ENCODE measurements at places on chromosomes 6 and 20.

DNA sequence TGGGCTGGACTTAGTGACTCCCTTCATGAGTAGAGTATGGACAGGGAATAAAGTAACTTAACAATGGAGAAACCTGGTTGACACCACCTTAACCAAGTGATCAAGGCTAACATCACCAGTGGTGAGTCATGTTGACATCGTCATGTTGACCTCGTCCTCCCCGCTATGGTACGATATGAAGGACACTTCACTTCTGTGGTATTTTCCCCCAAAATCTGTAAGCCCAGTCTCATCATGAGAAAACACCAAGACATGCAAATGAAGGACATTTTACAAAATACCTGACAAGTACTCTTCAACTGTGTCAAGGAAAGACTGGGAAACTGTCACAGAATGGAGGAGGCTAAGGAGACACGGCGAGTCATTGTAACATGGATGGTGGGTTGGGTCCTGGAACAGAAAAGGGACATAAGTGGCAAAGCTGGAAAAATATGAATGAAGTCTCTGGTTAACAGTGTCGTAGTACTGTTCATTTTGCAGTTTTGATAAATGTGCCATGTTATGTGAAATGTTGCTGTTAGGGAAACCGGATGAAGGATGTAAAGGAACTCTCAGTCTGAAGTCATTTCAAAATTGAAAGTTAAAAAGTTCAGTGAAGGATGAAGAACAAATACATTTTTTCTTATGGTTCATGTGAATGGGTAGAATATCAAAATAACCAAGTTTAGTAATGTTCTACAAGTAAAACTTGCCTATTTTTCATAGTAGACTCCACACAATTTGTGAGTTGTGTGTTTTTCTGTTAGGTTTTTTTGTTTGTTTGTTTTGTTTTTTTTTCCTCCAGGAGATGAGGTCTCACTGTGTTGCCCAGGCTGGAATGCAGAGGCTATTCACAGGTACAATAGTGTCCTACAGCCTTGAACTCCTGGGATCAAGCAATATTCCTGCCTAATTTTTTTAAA, 247.5 kb downstream of the TMEM242 start:
- DNase-seq: no peak

DNA sequence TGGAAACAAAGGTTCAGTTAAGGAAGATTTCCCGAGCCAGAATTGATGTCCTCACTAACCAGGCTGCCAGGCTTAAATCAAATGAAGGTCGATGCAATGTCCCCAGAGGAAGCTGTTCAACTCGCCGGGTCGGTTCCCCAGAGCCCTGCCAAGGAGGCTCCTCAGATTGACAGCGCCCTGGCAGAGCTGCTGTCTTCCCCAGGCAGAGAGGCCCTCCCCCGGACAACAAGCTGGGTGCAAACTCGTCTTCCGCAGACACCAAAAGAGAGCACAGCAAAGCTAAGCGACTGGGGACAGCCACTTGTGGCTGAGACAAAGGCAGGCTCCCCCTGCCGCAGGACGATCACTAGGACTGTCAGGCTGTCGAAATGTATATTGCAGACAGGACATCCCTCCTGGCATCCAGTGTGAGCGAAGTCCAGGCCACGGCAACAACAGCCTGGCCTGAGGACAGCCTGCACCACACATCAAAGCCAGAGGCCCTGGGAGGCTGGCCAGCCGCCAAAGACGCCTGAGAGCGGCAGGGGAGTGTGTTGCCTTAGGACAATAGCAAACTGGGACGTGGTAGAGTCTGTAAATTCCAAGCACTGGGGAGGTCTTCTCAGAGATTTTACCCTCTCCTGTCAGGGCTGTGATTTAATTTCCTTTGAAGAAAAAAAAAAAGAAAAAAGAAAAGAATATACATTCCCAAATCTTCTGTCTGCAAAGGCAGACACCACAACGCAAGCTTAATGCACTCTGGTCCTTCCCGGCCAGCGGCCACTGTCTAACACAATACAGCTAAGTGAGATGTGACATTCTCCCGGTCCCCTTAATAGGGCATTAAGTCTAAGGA, 99.1 kb downstream of the HIVEP2 start:
- peak; percentile 36 for DNase-seq

GRCh38 chr6:108715832-108716231, 132.4 kb upstream of the ARMC2 start:
- DNase-seq: no peak

- DNase-seq: no peak
Measured at GRCh38 chr20:49982072-49982345, 771 bp upstream of the SNAI1 start.

GRCh38 chr6:41446907-41447545, 99.2 kb upstream of the FOXP4 start:
- DNase-seq: no peak

GRCh38 chr6:74755778-74756177, 450.1 kb downstream of the COL12A1 start:
- no peak for DNase-seq

GRCh38 chr6:80148220-80148619, 41.7 kb downstream of the BCKDHB start:
- DNase-seq: no peak

- DNase-seq: no peak
Measured at GRCh38 chr6:32213649-32214048, 10.2 kb downstream of the NOTCH4 start.

DNA sequence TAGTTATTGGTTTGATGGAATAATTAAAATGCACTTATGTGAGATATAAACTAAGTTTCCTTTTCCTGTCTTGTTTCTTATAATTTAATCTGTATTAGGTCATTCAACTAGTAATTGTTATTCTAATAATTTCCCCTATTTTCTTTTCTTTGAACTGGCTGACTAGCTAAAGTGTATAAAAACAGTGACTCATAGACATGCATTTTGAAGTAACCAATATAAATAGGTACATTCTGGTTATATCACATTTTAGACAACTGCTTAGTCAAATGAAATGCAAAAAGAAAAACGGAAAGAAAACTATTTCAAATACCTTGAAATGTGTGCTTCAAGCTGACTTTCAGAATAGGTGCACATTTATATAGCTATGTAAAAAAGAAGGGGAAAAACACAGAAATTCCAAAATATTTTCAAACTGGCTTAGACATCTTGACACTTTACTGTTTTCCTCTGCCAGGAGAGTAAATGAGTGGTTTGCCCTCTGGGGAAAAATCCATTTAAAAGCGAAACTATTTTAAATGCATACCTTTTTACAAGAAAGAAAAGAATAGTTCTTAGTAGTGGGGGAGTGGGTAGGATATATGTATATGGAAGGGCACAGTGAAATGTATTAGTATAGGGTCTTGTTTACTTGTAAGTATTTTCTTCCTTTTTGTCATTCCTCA, 28.3 kb downstream of the KCNQ5 start:
- DNase-seq: no peak

DNA sequence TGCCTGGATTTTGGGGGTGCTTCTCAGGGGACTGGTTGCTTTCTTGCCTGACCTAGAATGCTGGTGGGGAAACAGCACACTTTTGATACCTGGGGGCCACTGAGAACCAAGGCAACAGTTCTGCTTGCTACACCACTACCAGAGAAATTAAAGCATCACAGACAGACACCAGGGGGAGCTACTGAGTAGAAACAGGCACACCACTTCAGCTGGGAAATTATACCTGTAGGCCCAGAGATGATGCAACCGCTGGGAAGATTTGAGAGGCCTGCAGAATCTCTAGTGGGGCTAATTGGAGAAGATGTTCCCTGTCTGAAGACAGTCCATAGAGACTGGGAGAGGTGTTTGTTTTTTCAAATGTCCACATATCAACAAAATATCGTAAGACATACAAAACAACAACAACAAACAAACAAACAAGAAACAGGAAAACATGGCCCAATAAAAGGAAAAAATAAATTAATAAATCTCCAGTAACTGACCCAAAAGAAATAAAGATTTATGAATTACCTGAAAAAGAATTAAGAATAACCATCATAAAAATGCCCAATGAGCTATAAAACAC, 129.4 kb upstream of the RIN2 start:
- peak; percentile 53 for DNase-seq

DNA sequence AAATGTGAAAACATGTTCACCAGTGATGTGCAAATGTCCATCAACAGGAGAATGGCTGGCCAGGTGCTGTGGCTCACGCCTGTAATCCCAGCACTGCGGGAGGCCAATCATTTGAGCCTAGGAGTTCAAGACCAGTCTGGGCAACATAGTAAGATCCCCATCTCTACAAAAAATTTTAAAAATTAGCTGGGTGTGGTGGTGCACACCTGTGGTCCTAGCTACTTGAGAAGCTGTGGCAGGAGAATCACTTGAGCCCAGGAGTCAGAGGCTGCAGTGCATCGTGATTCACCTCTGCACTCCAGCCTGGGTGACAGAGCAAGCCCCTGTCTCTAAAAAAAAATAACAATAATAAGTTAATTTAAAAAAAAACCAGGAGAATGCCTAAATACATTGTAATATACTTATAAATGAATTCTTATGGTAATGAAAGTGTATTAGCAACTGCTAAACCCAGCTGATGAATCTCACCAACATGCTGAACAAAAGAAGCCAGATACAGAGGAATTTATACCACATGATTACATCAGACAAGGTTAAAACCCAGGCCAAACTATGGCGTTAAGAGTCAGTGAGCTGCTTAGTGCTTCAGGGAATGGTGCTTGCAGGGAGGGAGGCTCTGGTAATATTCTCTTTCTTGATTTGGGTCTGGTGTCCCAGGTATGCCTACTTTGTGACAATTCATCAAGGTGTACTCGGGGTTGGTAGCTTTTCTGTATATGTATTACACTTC, 36.4 kb downstream of the RPP40 start:
- DNase-seq: no peak

DNA sequence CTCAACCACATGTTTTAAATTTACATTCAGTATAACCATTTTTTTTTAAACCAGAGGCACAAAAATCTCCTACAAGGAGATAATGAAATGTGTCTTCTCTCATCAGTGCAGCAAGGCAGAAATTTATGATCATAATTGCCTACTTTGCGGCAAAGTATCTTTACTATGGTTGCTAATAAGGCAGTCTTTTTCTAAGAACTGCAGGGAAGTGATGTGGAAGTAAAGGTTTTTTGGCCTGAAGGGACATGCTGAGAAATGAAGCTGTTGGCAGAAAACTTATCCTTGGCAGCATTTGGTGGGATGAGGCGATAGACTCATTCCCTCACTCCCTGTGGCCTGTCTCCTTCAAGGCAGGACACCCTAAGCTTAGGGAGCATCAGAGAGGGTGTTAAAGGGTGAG, 48.7 kb downstream of the SCGN start:
- DNase-seq: no peak

- DNase-seq: no peak
Measured at GRCh38 chr6:157224178-157224950, 99.0 kb downstream of the TMEM242 start.

DNA sequence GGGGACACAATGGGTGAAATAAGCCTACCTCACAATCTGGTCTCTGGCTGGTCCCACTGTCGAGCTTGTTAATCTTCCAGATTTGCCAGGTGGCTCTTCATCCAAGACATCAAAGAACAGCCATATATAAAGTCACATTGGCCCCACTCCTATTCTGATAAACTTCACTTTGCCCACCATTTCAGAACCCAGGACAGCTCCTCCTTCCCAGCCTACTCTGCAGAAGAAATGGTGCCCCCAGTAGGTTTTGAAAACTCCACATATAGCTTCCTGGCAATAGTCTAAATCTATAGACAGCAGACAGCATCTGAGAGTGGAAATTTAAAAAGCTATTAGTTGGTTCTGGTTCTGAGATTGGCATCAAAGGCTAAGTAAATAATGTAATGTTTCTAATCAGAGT, 143.1 kb upstream of the PCSK2 start:
- DNase-seq: peak; percentile 38

DNA sequence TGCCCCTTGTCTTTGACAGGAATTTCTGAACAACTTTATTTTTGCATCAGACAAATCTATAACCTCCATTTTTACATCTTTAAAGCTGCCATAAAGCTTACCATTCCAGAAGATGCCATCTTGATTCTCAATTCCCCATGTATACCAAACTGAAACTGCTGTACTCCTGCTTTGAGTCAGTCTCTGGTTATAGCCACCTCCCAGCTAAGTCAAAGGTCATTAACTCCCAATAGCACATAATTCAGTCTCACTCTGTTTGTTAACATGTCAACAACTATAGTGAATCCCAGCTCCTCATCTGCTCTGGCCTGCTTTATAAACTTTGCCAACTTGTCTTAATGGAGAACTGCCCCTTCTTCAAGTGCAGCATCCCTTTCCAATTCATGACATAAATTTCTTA, 343.6 kb downstream of the FRK start:
- no peak for DNase-seq

DNA sequence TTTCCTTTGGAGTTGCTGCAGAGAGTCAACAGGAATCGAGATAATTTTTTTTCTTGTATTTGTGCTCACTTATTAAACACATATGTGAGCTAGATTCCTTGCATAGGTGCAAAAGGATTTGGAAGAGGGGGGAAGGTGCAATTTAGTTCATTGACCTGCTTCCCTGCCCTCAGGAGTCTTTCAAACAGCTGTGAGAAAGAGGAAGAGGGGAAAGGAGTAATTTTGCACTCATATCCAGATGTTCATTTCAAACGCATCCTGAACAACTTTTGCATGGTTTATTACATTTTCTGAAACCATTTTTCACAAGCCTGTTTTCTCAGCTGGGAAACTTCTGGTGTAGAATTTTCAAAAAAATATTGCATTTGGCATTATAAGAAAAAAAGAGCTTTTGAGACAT, 795.0 kb downstream of the MAFB start:
- DNase-seq: no peak

- DNase-seq: no peak
Measured at GRCh38 chr20:46984405-46984804, 89.8 kb downstream of the EYA2 start.

DNA sequence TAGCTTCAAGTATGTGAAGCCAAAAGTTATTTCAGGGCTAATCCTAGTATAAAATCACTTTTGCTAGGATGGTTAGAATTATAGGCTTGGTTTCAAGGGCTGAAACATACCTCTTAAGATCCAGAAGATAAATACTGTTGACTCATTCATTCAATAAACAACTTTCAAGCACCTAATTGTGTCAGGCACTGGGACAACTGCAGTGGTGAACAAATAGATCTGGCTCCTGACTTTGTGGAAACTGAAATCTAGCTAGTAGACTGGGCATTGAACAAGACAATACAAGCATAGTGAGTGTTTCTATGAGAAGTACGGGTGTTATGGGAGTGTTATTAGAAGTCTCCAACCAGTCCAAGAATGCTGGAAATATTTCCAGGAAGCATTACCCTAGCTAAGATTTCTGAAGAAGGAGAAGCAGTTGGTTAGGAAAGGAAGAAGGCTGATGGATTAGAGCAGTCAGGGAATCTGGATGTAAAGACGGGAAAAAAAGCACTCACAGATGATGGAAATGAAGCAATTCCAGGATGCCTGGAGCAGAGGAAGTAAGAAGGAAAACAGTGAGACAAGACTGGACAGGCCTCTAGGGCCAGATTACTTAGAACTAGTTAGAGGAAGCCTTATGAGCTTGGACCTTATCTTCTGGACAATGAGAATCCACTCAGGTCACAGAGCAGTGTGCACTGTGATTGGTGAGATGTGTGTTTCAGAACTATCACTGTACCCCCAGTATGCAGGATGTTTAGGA, 132.6 kb upstream of the RAB32 start:
- no peak for DNase-seq

GRCh38 chr6:165762125-165762524, 99.1 kb upstream of the PDE10A start:
- no peak for DNase-seq
